Activated T-helper 1 cell treated with Interleukin-2 at 50 U/mL for 16 hours (primary cell): ENCODE measurements at places on chromosomes 11 and 22.

DNA sequence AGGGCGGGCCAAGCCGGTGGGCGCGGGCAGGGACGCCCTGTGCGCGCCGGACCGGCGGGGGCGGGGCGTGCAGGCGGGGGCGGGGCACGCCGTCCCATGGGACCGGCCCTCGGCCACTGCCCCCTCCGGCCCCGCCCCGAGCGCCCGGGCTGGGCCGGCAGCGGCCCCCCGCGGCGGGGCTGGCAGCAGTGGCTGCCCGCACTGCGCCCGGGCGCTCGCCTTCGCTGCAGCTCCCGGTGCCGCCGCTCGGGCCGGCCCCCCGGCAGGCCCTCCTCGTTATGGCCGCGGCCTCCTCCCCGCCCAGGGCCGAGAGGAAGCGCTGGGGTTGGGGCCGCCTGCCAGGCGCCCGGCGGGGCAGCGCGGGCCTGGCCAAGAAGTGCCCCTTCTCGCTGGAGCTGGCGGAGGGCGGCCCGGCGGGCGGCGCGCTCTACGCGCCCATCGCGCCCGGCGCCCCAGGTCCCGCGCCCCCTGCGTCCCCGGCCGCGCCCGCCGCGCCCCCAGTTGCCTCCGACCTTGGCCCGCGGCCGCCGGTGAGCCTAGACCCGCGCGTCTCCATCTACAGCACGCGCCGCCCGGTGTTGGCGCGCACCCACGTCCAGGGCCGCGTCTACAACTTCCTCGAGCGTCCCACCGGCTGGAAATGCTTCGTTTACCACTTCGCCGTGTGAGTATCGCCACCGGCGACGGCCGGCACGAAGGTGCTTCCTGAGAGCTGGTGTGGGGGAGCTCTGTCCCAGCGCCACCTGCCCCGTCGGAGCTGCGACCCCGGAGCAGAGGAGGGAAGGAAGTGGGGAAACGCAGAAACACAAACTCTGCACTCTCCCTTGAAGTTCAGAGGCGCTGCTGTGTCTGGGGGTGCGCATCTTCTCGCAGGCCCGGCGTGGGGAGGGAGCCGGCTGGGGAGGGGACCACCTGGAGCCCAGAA, at the start of gene KCNQ1:
Gene KCNQ1, plus strand, starts transcription at position 188 of the 925 bp plus-strand sequence. Its CDS starts 91 bp downstream, at position 279.
- peak; percentile 46 for DNase-seq

GRCh38 chr11:74019104-74019738, 10.3 kb upstream of the UCP3 start:
- DNase-seq, result no peak

GRCh38 chr11:3155691-3156258, 9.3 kb downstream of the OSBPL5 start:
- no peak for DNase-seq

GRCh38 chr22:37569009-37569920, 9.0 kb downstream of the CDC42EP1 start:
- no peak for DNase-seq

- no peak for DNase-seq
Observed at GRCh38 chr11:107040433-107041087, 22.3 kb upstream of the GUCY1A2 start.

DNA sequence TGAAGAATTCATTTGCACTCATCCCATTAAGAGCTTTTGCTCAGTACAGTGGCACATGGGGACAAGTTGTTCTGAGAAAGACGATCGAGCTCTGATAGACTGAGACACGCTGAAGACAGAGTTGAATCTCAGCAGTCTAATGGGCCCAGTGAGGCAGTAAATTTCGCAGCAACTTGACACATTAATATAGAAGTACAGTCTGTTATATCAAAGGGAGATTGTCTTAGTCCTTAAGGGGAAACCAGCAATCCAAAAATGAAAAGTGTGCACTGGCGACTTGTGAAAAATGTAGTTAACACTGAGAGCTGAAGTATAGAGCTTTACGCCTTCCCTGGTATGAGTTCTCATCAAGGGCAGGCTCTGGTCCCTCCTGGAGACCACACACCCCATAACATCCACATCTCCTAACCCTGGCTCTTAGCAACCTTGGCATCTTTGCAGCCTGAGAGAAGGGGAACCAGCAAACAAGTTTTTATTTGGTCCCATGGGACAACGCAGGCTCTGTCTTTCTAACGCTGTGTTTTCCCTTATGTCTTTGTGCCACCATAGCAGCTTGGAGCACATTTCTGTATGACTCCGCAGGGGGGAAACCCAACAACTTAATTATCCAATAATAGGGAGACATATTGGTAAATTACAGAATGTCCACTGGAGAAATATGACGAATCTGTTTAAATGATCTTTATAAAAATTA, 952.5 kb downstream of the OPCML start:
- DNase-seq, result no peak

DNA sequence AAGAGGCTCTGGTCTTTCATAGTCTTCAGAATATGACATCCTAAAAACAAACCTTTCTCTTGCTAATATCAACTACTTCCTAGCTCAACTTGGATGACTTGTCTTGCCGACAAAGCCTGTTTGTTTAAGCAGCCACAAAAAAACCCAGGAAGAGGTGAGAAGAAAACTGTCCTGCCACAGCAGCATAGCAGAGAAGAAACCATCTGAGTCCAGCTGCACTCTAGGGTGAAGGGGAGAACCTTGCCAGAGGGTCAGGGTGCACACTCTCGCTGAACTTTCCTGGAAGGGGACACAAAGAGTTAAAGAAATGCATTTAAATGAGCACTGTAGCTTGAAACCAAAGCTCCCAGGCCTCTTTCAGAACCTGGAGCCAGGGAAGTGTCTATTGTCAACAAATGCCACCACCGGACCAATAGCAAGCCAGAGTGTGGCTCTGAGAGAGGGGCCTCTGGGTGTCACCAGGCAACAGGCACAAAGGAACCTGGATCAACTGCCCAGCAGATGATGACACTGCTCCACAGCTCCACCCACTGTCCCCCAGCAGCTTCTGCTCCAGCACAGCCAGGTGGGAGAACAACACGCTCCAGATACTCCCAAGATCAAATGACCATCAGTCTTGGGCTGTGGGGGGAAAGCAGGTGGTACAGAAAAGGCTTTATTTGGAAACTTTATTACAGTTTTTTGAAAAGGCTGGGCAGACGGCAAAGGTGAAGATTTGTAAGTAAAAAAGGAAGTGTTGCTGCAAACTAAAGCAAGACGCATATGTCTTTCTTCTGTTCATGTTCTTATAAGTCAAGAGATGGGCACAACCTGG, 105.7 kb downstream of the RASSF10 start:
- DNase-seq, result no peak

- no peak for DNase-seq
Observed at GRCh38 chr22:48249713-48250268, 1487.3 kb downstream of the TBC1D22A start.

GRCh38 chr11:121767433-121767832, 314.7 kb upstream of the SORL1-AS1 start:
- no peak for DNase-seq
